ENCODE measurements at places on chromosomes 3 and 15.

DNA sequence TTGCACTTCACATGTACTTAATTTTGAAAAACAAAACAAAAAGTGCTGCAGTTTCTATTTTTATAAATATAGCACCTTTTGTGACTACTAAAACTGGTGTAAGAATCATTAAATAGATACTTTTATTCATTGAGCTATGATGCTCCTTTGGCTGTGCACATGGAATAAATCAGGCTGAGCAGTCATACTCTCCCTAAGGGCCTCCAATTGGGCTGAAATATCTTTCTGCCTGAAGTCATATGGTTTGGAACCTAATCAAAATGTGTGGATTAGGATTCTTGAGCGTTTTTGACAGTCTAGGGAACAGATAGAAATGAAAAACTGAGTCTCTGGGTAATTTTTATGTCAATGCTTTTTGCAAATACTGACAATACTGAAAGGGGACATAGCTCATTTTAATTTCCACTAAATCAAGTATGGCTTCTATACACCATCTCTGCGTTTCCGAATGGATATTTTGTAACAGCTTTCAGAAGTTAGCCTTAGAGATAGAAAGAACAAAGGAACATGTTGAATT lies 392.2 kb upstream of the ROBO1 start:
- DNase-seq: no peak

DNA sequence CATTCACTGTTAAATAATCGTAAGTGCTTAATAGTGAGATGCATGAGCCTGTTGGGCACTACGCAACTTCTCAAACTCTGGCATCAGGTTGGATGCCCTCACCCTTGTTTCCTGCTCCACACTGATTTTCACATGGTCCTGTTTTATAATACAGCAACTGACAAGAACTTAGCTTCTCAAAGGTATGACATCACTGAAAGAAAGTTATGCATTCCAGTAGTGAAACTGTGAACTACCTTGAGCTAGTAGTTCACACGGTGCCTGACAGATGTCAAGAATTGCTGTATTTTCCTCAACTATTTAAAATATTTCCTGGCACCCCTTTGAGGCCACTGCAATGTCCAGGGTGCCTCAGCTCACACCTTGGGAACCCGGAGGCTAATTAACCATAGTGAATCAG lies 327.5 kb downstream of the RORA start:
- no peak for DNase-seq

- DNase-seq: no peak
These were observed 13.5 kb upstream of the MYO5C start for GRCh38 chr15:52309154-52309548.

- no peak for DNase-seq
These were observed 144.5 kb upstream of the BCL6 start for GRCh38 chr3:187889601-187890404.

GRCh38 chr15:98898122-98898521 lies 109.5 kb downstream of the PGPEP1L start:
- no peak for DNase-seq

DNA sequence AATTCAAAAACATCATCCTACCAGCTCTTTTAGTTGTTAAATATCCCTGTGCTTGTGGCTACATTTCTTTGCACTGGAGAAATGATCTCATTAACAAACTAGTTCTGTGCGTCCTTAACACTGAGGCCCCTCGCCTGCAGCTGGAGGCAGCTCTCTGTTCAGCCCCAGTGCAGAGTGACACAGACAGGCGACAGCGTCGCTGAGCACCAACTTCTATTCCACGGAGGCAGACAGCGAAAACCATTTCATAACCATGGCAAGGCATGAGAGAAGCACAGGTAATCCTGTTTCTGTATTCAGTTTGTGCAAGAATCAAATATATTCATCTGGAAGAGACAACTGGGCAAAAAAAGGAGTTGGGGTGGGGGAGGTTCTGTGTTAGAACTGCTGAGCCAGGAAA lies 530.7 kb downstream of the ZIC1 start:
- DNase-seq: no peak

Measured in stimulated activated CD4-positive, alpha-beta T cell treated with anti-CD3 and anti-CD28 coated beads, Interleukin-4, amount 100 ng/mL, for 1 hour (primary cell).